ENCODE measurements at places on chromosomes 12 and 14. TPM values are rescaled to one million over a fixed set of nuclear protein-coding genes. Genes with fewer than 3 reads are reported as not detected.

DNA sequence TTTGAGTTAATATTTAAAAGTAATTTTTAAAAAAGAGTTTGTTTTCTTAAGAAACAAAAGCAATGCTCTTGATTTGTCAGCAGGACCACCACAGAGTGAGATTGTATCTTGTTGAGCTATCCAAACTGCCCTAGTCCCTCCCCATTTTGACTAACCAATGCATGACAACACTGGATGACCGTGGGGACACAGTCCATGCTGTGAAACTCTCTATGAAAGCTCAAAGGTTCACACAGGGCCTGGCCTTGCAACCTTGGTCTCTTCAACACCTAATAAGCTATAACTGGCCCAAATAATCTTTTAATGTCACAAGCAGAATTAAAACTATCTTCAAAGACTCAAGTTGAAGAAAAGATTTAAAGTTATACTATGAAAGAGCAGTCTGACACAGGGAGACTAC is 13.5 kb downstream of the ETFRF1 start:
- no peak overlapping the region for H3K4me3 ChIP-seq
- H3K4me1 ChIP-seq = no peaks in the 10 kb centered on the region
- no peaks in the 10 kb centered on the region for H3K36me3 ChIP-seq

DNA sequence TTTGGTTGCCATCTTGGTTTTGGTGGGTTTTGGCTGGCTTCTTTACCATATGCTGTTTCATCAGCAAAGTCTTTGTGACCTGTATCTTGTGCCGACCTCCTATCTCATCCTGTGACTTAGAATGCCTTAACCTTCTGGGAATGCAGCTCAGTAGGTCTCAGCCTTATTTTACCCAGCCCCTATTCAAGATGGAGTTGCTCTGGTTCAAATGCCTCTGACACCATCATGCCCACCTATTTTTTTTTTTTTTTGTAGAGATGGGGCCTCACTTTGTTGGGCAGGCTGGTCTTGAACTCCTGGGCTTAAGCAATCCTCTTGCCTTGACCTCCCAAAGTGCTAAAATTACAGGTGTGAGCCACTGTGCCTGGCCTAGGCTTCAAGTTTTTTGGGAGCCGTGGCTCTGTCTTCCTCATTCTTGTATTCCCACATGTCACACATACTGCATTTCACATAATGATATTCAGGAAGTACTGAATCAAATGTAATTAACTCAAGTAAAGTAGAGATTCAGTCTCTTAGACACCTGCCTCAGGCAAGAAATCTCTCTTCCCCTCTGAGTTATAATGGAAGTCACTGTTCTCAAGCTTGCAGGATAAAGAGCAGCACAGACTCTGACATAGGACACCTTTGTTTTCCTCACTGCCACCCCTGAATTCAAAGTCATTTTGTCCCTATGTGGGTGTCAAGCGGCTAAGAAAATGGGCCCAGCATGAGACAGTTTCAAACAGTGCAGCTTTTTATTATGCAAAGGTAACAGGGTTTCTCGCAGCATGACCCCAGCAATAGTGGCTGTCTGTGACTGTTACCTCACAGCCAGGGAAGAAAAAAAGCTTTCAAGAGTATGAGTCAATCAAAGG is 159.0 kb downstream of the PTPN11 start:
- no peak overlapping the region for H3K4me3 ChIP-seq
- no peaks in the 10 kb centered on the region for H3K4me1 ChIP-seq
- DNase-seq = no peak
- H3K36me3 ChIP-seq = no peaks in the 10 kb centered on the region

LYZ gene
- not detected for total RNA-seq

MYL2 gene
- total RNA-seq = not detected

DNA sequence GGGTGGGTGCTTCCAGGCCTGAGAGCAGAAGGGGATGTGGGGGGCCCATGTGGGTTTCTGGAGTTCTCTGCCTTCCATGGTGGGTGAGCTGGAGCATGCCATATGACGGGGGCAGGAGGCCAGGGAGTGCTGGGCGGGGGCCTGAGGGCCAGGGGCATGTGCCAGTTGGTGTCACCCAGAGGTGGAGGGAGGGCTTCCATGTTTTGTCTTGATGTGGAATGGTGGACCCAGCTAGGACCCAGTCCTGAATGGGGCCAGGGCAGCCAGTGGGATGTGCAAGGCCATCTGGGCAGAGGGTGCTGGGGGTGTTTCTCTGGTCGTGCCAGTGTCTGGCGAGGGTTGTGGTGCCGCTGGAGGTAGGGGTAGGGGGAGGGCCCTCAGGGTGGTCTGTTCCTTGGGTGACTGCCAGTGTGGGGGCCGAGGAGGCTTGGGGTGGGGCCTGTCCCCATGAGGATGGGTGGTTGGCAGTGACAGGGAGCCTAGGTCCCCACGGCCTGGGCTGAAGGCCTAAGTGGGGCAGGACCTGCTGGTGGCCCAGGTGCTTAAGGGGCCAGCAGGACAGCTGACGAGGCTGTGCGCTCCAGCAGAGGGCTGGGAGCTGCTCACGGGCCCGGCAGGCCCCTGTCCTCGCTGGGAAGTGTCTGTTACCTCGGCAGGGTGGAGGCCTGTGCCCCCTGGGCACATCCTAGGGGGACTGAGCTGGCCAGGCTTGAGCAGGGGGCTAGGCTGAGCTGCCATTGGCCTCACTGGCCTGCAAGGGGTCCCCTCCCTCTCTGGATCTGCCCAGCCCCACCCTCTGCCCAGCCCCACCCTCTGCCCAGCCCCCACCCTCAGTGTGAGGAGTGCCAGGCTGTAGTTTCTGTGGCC is 26.8 kb downstream of the CEP170B start:
- H3K36me3 ChIP-seq = peaks cover 15% of the 10 kb centered on the region
- no peak overlapping the region for H3K4me3 ChIP-seq
- H3K27ac ChIP-seq = no peak overlapping the region
- no peaks in the 10 kb centered on the region for H3K27me3 ChIP-seq

DNA sequence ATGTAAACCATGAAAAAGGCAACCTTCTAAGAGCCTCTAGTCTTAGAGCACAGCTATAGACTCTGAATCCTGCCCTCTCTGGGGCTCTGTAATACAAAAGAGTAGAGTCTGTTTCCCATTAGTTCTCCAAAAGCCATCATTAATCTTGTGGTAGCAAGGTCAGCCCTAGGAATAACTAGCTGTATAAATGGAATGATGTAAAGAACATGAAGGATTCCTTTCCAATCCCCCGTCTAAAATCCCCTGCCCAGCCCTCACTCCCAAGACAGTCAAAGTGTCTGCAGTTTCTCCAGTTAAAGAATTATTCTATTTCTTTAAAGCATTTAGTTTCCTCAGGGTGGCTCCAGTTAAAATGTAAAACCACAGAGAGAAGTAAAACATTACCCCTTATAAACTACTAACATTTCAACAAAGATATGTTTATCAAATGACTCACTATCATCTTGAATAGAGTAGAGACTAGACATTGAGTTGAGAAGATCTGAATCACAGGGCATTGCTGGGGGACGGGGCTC is 104.2 kb downstream of the ST8SIA1 start:
- H3K4me3 ChIP-seq = no peak overlapping the region
- no peak overlapping the region for H3K27ac ChIP-seq
- peaks cover 4% of the 10 kb centered on the region for H3K4me1 ChIP-seq
- peak; percentile 14 for DNase-seq

TAS2R7 gene
- not detected for total RNA-seq

CDH24 gene
- 16.4 TPM for total RNA-seq

DNA sequence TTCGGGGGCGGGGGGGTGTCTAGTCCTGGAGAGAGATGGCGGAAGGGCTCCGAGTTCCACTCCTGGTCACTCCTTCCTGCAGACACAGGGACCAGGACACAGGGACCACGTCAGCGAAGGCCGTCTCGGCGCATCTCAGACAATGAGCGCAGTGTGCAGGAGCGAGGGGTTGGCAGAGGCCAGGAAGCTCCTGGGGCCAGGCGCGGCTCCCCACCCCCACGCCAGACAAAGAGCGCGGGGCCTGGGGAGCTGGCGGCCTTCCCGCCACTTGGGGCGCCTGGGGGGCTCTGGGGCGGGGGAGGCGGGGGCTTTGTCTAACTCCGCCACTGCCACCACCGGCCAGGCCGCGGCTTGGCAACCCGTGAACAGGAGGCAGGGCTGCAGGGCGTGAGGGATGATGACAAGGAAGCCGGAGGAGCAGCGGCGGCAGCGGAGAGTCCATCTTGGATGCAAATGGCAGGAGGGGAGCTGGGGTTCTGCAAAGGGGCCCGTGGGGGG is 2.2 kb downstream of the CDK2AP1 start:
- H3K27ac ChIP-seq = no peak overlapping the region
- H3K36me3 ChIP-seq = 0 out of 2 replicates have a peak, but pooled peaks cover 5% of the 10 kb centered on the region
- DNase-seq = no peak
- peaks cover 10% of the 10 kb centered on the region for H3K4me1 ChIP-seq
- H3K27me3 ChIP-seq = no peaks in the 10 kb centered on the region

DNA sequence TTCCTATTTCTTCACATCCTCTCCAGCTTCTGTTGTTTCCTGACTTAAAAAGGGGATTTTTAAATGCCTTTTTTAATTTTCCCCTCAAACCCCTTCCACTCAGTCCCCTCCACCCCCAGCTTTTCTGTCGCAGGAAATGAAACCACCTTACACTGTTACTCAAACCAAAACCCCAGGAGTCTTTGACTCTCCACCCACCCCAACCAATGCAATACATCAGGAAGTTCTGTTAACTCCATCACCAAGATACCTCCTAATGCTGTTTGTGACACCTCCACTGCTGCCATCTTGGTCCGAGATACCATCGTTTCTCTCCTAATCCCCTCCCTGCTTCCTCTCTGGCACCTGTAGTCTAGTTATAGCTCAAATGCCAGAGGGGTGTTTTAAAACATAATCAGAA is 25.4 kb upstream of the CPM start:
- no peak for DNase-seq
- H3K4me3 ChIP-seq = no peak overlapping the region
- H3K36me3 ChIP-seq = no peaks in the 10 kb centered on the region
- H3K27ac ChIP-seq = no peak overlapping the region
- peaks cover 10% of the 10 kb centered on the region for H3K4me1 ChIP-seq

CFAP54 gene
- 0.77 TPM for total RNA-seq

B4GALNT1 gene
- 42.3 TPM for total RNA-seq

GRCh38 chr12:2692080-2692479 is 102.7 kb upstream of the FKBP4 start:
- H3K36me3 ChIP-seq = no peaks in the 10 kb centered on the region
- H3K27ac ChIP-seq = no peak overlapping the region
- H3K4me3 ChIP-seq = no peak overlapping the region
- H3K4me1 ChIP-seq = no peaks in the 10 kb centered on the region
- peaks cover 74% of the 10 kb centered on the region for H3K27me3 ChIP-seq
- no peak for DNase-seq

DNA sequence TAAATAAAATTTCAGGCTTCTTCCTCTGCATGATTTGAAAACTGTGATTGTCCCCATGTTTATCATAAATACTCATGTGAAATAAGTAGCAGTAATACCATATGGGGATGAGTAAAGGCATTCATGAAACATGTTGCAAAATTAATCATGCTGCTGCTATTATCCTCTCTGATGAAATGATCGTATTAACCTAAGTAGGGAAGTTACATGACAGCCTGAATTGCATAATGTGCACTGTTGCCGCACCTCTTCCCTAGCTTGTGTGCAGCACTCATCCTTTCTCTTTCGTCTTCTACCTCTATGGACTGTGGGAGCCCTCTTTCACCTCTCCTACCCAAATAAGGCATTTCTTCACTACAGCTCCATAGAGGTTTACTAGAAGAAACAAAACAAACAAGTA is 367.6 kb downstream of the SOX5 start:
- no peak for DNase-seq
- no peaks in the 10 kb centered on the region for H3K27me3 ChIP-seq
- no peaks in the 10 kb centered on the region for H3K4me1 ChIP-seq
- no peaks in the 10 kb centered on the region for H3K36me3 ChIP-seq
- no peak overlapping the region for H3K4me3 ChIP-seq

- H3K4me1 ChIP-seq = peaks cover 12% of the 10 kb centered on the region
- no peak overlapping the region for H3K4me3 ChIP-seq
- H3K27me3 ChIP-seq = no peaks in the 10 kb centered on the region
- no peaks in the 10 kb centered on the region for H3K36me3 ChIP-seq
Observed at GRCh38 chr12:54003625-54004024, 3.7 kb downstream of the HOXC9 start.

DNA sequence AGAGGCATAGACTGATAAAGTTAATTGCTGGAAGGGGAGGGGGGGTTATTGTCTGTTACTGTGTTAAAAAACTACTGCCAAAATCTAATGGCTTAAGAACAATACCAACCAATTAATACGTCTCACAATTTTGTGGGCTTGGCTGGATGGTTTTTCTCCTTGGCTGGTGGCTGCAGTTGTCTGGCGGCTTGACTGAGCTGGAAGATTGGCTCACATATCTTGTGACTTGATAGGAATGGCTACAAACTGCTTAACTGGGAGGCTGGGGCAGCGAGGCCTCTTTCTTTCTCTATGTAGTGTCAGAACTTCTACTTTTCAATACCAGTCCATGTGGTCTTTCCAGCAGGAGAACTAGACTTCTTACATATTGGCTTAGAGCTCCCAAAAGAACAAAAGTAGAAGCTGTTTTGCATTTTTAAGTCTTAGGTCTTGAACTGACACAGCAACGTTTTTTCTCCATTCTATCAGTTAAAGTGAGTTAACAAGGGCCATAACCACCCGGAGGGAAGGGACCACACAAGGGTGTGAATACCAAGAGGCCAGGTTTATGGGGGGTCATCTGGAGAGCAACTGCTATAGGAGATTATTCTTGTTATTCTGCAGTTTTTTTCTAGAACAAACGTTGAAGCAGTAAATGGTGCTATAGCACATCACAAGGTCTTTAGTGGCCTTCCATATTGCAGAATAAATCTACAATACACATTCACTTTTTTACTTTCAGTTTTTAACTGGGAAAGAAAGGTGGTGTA is 46.9 kb downstream of the ZDHHC17 start:
- H3K27ac ChIP-seq = no peak overlapping the region
- no peak overlapping the region for H3K4me3 ChIP-seq
- H3K36me3 ChIP-seq = peaks cover 35% of the 10 kb centered on the region
- no peaks in the 10 kb centered on the region for H3K4me1 ChIP-seq
- H3K27me3 ChIP-seq = no peaks in the 10 kb centered on the region
- no peak for DNase-seq

RNASE3 gene
- not detected for total RNA-seq

- H3K4me1 ChIP-seq = peaks cover 33% of the 10 kb centered on the region
- no peaks in the 10 kb centered on the region for H3K36me3 ChIP-seq
- H3K27ac ChIP-seq = 0 out of 2 replicates have a peak overlapping the region, but pooled peaks have one; percentile 0
- peak; percentile 38 for DNase-seq
- no peaks in the 10 kb centered on the region for H3K27me3 ChIP-seq
- no peak overlapping the region for H3K4me3 ChIP-seq
Observed at GRCh38 chr12:27906127-27906500, 66.4 kb downstream of the PTHLH start.

ESR2 gene
- 0.35 TPM for total RNA-seq

DNA sequence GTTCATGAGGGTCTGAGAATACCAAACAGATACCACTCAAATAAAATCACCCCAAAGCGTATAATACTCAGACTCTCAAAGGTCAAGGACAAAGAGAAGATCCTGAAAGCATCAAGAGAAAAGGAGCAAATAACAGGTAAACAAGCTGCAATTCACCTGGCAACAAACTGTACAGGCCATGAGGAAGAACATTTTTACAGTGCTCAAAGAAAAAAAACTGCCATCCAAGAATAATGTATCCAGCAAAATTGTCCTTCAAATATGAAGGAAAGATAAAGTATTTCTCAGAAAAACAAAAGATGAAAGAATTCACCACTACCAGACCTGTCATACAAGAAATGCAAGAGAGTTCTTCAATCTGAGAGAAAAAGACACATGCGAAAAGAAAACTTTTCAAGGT is 206.4 kb downstream of the PTPRO start:
- H3K27me3 ChIP-seq = peaks cover 8% of the 10 kb centered on the region
- no peaks in the 10 kb centered on the region for H3K4me1 ChIP-seq
- DNase-seq = no peak
- H3K27ac ChIP-seq = no peak overlapping the region
- no peak overlapping the region for H3K4me3 ChIP-seq

B4GALNT3 gene
- 3.7 TPM for total RNA-seq

GRCh38 chr12:1272142-1272541 is 281.1 kb downstream of the ERC1 start:
- no peak overlapping the region for H3K27ac ChIP-seq
- no peaks in the 10 kb centered on the region for H3K27me3 ChIP-seq
- H3K36me3 ChIP-seq = no peaks in the 10 kb centered on the region
- H3K4me3 ChIP-seq = no peak overlapping the region
- H3K4me1 ChIP-seq = no peaks in the 10 kb centered on the region
